Muscle of arm (tissue), 14 donors: ENCODE measurements at places on chromosomes 4 and X.

GRCh38 chrX:96957718-96958117 lies 74.0 kb downstream of the RPA4 start:
- no peak for DNase-seq

GRCh38 chrX:55135171-55135570 lies 46.4 kb downstream of the PAGE2 start:
- peak; percentile 23 for DNase-seq

GRCh38 chr4:16884673-16885460 lies 13.6 kb downstream of the LDB2 start:
- DNase-seq, result no peak

- DNase-seq, result no peak
Measured at GRCh38 chr4:173763389-173763788, 233.4 kb upstream of the HAND2 start.

GRCh38 chr4:138455097-138455496 lies 212.9 kb upstream of the SLC7A11 start:
- DNase-seq, result no peak

- no peak for DNase-seq
Measured at GRCh38 chrX:68831405-68832100, 2.7 kb downstream of the EFNB1 start.

- peak; percentile 4 for DNase-seq
Measured at GRCh38 chr4:164866817-164867490, 10.0 kb upstream of the APELA start.

DNA sequence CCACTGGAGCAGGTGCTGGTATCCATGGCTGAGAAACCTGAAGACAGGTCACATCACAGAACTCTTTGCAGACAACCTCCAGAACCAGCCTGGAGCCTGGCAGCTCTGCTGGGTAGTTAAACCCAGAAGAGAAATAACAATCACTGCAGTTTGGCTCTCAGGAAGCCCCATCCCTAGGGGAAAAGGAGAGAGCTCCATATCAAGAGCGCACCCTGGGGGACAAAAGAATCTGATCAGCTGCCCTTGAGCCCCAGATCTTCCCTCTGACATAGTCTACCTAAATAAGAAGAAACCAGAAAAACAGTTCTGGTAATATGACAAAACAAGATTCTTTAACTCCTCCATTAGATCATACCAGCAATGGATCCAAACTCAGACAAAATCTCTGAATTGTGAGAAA lies 823.2 kb upstream of the FRG1 start:
- no peak for DNase-seq

- no peak for DNase-seq
Measured at GRCh38 chrX:113124693-113125092, 284.1 kb upstream of the AMOT start.

DNA sequence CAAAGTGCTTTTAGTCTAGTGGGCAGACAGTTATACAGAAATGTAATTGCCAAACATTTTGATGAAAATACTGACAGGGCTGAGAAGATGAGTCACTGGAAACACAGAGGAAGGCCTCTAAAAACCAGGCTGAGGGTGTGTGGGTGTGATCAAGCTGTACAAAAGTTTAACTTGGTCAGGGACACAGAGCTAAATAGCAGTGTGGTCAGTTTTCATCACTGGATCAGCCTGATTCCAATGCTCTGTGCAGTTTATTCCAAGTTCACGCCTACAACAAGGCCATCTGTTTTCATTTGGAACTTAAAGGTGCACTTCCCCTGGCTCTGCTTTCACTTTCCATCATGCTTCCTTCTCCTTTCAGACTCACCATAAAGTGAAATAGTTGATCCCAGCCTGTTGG lies 10.6 kb downstream of the CENPVL3 start:
- DNase-seq, result peak; percentile 35

- DNase-seq, result no peak
Measured at GRCh38 chr4:119299260-119299671, 22.7 kb downstream of the FABP2 start.

- DNase-seq, result no peak
Measured at GRCh38 chrX:107646735-107647134, 18.4 kb downstream of the PRPS1 start.

DNA sequence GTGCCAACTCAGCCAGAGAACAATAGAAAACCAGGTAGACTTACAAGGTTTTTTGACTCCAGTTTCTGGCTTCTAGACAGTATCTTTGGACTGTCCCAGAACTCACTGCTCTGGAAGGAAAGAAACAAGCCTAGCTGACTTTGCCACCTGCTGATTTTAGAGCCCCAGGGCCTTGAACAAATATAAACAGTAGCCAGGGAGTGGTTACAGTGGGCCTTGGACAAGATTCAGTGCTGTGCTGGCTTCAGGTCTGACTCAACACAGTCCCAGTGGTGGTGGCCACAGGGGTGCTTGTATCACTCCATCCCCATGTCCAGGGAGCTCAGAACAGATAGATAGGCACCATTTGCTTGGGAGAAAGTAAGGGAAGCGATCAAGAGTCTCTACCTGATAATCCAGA lies 694.1 kb upstream of the ADGRL3 start:
- no peak for DNase-seq

DNA sequence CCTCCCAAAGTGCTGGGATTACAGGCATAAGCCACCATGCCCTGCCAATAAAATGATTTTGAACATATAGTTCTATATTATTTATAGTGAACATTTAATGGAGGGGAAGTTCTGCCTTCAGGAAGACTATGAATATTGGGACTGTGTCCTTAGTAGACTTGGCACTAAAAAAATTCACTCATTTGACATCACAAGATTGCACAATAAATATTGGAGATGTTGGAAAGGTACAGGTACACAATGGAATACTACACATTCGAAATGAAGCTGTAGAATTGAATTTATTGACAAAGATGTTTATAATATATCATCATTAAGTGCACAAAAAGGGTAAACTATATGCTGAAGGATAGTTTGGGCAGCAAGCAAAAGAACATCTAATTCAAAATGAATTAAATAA lies 13.0 kb upstream of the TMPRSS11E start:
- DNase-seq, result no peak

DNA sequence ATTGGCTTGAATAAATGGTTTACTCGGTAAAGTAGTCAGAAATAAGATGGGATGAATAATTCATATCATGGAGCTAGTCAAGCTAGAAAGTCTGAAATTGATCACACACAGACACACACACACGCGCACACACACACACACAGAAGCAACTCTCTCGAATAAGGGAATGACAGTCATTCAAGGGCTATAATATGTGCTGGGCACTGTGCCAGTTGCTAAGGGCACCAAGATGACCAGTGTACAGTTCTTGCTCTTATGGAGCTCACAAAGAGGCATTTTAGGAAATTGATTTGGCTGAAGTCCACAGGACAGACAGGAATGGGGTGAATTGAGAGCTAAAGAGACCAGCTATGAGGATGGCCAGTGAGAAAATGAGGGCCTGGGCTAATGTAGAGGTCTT lies 34.2 kb upstream of the SH3D19 start:
- DNase-seq, result no peak

GRCh38 chrX:12779534-12779933 lies 11.7 kb upstream of the PRPS2 start:
- DNase-seq, result no peak

DNA sequence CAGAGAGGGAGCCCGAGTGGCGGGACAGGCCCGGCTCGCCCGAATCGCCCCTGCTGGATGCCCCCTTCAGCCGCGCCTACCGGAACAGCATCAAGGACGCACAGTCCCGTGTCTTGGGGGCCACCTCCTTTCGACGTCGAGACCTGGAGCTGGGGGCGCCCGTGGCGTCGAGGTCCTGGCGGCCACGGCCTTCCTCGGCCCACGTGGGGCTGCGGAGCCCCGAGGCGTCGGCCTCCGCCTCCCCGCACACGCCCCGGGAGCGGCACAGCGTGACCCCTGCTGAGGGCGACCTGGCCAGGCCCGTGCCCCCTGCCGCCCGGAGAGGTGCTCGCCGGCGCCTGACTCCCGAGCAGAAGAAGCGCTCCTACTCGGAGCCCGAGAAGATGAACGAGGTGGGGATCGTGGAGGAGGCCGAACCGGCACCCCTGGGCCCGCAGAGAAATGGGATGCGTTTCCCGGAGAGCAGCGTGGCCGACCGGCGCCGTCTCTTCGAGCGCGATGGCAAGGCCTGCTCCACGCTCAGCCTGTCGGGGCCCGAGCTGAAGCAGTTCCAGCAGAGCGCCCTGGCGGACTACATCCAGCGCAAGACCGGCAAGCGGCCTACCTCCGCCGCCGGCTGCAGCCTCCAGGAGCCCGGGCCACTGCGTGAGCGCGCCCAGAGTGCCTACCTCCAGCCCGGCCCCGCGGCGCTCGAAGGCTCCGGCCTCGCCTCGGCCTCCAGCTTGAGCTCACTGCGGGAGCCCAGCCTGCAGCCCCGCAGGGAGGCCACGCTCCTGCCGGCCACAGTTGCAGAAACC lies 156.9 kb downstream of the SOWAHB start:
- no peak for DNase-seq
